ENCODE measurements at places on chromosomes 5 and 9.
A peak's percentile ranks its signal among the peaks of the same experiment; 100 is the strongest.

- no peak for DNase-seq
Observed at GRCh38 chr5:58016877-58017276, 443.0 kb downstream of the PLK2 start.

DNA sequence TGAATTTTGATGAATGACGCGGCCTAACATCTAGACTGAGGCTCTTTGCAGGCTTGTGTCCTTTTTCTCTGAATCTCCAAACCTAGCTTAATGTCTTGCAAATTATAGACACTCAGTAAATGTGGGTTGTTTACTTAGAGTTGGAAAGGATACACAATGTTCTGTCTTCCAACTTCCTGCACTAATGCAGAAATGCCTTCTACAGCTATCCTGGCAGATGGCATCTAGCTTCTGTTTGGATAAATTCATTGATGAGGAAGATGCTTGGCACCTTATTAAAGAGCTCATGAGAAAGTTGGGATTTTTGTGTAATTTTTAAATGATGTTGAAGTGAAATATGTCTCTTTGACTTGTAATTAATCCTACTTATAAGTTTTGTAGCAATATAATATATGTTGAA is 1822.2 kb downstream of the MAT2B start:
- no peak for DNase-seq

DNA sequence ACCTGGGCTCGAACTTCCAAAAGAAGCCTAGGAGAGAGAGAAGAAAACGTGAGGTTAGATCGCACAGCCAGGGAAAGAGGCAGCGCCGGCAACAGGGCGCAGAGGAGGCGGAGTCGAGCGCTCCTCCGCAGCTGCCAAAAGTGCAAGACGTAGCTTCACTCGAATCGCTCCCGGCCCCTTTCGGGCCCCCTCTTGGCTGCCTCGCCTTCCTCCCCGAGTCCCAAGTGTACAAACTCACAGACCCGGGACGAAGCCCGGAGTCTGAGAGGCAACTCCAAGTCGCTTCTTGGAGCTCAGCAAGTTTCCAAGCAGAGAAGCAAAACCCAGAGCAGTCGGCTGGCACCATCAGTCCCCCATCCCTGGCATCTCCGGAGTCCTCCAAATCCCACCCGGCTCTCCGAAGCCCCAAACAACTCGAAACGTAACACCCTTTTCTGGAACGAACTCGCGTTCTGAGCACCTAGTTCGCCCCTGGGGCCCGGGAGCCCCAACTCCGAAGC is 1.2 kb downstream of the MIER3 start:
- peak; percentile 53 for DNase-seq

- DNase-seq = no peak
Observed at GRCh38 chr5:151351671-151352070, 4.3 kb upstream of the SLC36A2 start.

- DNase-seq = no peak
Observed at GRCh38 chr9:16221366-16221765, 649.1 kb downstream of the BNC2 start.

DNA sequence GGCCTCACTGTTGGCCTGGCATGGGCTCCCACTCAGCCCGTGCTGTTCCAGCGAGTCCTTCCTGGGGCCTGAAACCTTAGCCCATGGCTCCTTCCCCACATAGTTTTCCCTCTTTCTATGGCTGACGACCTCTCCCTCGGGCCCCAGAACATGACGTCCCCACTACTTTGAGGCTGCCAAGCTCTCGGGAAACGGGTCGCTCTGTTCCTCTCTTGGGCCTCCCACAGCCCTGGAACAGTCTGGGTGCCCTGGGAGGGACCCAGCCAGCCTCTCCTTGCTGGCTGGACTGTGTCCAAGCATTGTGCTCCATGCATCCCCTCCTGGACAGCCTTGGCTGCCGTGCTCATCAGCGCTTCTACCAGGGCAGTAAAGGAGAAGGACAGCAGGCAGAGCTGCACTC is 118.3 kb downstream of the SYK start:
- no peak for DNase-seq

- no peak for DNase-seq
Observed at GRCh38 chr9:2180704-2181103, 165.6 kb downstream of the SMARCA2 start.

GRCh38 chr5:175121457-175121856 is 322.5 kb downstream of the DRD1 start:
- DNase-seq = no peak

DNA sequence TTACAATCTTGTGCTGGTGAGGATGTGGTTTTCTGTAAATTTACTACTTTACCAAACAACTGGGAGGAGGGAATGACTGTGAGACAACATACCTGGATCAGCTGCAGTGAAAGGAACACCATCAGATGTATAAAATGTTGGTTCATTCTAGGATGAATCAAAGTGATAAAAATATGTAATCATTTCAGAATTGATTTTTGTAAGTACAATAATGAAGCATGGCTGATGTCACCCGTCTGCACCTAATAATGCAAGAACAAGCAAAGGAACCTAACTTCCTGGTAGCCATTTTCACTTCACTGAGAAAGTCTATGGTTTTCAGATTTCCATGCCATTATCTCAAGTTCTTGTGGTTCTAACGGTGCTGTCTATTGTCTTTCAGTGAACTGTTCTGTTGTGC is 18.7 kb upstream of the C5orf34 start:
- peak; percentile 16 for DNase-seq

- no peak for DNase-seq
Observed at GRCh38 chr5:36125868-36126267, 25.8 kb downstream of the LMBRD2 start.

- DNase-seq = no peak
Observed at GRCh38 chr5:151002681-151003502, 17.5 kb upstream of the GPX3 start.

- peak; percentile 94 for DNase-seq
Observed at GRCh38 chr9:129258124-129258822, 80.2 kb upstream of the IER5L start.

- DNase-seq = no peak
Observed at GRCh38 chr5:130529511-130530485, 625.5 kb downstream of the CHSY3 start.

DNA sequence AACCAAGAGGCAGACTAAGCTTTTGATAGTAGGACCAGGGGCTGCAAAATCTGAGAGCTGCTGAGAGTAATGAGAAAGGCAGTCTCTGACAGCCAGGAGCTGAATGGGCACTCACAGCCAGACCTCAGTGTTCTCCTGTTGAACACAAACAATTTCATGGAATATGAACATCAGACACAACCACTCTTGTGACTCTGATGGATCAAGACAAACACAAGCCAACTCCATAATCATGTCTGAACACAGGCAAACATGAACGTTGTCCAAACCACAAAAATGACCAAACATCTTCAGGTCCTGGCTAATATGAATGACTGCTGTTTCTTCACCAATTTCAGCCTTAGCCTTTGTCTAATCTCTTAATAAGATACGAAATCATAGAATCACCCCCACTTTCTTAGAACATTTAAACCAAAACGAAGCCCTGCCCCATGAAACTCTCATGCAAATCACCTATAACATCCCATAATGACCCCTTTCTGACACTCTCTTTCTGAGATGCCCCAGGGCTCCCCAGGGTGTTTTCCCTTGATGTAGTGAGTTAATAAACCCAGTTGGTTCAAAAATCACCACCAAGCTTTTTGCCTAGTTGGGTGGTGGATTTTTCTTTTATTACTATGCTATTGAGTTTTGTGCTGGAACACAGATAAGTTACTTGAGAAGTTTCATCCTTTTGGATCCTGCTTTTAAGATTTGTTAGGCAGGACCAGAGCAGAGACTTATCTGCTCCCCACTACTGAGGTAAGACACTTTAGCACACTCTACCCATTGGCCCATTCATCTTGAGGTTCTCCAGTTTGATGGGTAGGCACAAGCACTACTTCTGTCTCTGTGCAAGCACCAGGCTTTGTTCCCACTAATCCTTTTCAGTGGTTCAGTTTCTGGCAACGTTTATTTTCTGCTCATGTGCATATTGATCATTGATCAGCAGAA is 5.9 kb upstream of the ERAP2 start:
- peak; percentile 28 for DNase-seq

- DNase-seq = no peak
Observed at GRCh38 chr9:109088221-109088620, 31.5 kb downstream of the TMEM245 start.

- no peak for DNase-seq
Observed at GRCh38 chr5:9187614-9188013, 358.3 kb downstream of the SEMA5A start.

DNA sequence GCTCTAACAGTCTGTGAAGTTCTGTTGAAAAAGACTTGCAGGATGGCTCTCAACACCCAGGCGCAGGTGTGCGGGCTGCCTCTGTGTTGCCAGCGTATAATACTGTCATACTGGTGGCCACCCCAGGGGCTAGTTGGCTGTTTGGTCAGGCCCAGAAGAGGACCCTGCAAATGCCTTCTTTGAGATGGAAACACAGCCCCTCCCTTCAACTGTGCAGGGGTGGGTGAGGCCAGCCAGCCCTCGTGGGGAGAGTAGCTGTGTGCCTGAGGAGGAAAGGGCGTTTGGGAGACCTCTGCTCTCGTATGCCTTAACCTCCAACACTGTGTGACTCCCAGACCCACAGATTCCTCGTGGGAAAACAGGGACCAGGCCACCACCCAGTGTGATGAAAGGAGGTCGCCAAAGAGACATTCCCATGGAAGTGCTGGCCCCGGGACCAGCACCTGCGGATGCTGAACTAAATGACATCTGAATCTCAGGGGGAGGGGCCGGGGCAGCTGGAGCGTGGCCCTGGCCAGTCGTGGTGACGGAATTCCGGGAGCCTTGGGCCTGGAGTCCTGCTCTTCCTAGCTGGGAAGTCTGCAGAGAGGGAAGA is 11.3 kb upstream of the SCGB3A1 start:
- no peak for DNase-seq

DNA sequence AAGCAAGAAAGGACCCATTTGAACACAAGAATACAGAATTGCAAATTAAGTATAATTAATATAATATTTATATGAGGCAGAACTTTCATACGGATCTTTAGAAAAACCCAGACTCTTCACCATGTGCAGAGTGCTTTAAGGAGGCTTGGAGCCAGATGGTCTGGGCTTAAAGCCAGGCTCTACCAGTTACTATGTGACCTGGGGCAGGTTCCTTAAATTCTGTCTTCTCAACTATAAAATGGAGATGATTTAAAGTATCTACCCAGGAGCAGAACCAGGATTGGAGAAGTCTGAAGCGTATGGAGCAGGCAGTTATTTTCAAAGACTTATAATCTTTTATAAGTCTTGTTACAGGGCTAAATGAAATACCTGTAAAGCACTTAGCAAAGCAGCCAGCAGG is 202.1 kb downstream of the TSSK1B start:
- DNase-seq = no peak

GRCh38 chr9:11821306-11821975 is 871.7 kb upstream of the TYRP1 start:
- DNase-seq = no peak

GRCh38 chr9:126508171-126508591 is 105.5 kb upstream of the LMX1B start:
- no peak for DNase-seq

GRCh38 chr9:2560180-2560579 is 61.4 kb upstream of the VLDLR start:
- no peak for DNase-seq

- DNase-seq = no peak
Observed at GRCh38 chr5:15346738-15347137, 153.2 kb upstream of the FBXL7 start.

GRCh38 chr5:108911055-108911454 is 163.4 kb downstream of the FER start:
- DNase-seq = no peak

- DNase-seq = no peak
Observed at GRCh38 chr9:7394002-7394774, 405.4 kb downstream of the DMAC1 start.

- no peak for DNase-seq
Observed at GRCh38 chr5:130116972-130117371, 212.7 kb downstream of the CHSY3 start.

GRCh38 chr9:108855529-108855886 is 278 bp downstream of the ACTL7B start:
- no peak for DNase-seq

- DNase-seq = no peak
Observed at GRCh38 chr5:68924481-68925145, 169.2 kb upstream of the SLC30A5 start.

DNA sequence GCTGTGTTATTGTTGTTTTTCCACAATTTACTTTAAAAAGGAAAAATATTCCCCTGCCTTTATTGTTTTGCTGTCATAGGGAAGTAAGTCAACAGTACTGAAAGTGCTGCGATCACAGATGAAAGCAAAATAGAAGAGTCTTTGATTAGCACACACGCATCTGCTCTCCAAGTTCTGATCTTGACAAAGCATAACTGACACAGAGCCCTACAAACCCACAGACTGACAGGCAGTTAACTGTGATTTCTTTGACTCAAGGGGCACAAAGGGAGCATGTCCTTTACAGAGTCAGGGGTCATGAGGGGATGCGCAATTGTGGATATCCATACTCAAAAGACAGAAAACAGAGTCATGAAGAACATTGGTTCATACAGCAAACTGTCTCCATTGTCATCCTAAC is 123.7 kb downstream of the SNCAIP start:
- DNase-seq = no peak

DNA sequence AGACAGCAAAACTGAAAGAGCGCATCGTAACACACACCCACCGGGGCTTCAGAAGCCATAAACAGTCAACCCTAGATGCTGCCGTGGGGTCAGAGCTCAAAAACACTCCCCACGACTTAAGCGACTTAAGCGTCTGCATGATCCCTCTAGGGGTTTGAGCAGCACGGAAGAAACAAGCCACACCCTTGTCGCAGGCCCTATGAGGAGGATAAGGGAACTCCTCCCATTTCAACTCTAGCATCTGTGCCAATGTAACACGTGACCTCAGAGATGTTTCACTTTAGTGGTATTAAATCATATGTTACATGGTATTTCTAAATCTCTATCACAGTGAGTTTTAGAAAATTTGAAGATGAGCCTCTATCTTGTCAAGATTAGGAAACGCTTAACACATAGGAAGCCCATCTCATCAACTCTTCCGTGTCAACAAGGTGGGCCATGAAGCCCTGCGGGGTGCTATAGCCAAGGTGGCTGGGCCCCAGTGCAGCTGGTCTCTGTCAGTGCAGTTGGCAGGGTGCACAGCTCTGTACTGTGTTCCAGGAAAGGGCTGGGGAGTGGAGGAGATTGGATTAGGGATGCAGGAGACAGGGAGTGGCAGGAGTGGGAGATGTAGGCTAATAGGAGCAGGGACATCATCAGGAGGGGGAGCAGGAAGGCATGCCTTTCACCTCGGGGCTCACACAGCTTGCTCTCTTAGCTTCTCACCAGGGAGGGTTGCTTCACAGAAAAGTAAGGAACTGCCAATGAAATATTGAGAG is 33.1 kb downstream of the ZCCHC9 start:
- DNase-seq = no peak

DNA sequence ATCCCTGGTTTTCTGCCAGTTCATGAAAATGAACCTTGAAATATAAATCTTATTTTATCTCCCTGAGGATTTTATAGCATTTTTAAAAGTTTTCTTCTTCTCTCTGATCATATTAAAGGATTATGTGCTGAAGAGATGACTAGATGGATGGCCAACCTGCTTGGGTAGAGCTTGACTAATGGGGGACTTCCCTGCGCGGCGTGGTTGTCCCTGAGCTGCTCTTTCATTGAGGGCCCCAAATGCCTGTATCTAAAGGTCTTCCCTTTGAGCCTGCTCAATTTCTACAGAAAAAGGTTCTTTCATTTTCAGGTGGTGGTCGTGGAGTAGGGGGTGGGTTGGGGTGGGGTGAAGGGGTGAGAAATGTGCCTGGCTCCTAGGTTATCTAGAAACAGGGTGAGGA is 20.5 kb upstream of the CDKN2AIPNL start:
- peak; percentile 42 for DNase-seq
